Stimulated activated CD4-positive, alpha-beta T cell treated with anti-CD3 and anti-CD28 coated beads, Interleukin-15, amount 100 ng/mL, for 1 hour (primary cell): ENCODE measurements at places on chromosomes 12 and 14.
A peak's percentile ranks its signal among the peaks of the same experiment; 100 is the strongest.

DNA sequence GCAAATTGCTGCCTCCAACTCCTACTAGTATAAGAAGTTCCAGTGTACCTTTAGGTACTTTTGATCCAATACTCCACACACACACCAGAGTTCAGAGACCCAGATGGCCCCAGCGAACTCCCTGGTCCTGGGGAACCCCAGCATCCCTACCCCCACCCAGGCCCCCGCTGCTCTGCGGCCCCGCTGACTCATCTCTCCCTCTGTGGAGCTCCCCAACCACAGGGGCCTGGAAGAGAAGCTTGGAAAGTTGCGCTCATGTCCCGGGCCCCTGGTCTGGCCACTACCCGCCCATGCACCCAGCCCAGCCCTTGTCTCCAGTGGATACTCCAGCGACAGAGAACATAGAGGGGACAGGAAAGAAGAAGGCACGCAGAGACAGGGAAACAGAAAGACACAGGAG lies 4.2 kb upstream of the SP7 start:
- no peak for DNase-seq

DNA sequence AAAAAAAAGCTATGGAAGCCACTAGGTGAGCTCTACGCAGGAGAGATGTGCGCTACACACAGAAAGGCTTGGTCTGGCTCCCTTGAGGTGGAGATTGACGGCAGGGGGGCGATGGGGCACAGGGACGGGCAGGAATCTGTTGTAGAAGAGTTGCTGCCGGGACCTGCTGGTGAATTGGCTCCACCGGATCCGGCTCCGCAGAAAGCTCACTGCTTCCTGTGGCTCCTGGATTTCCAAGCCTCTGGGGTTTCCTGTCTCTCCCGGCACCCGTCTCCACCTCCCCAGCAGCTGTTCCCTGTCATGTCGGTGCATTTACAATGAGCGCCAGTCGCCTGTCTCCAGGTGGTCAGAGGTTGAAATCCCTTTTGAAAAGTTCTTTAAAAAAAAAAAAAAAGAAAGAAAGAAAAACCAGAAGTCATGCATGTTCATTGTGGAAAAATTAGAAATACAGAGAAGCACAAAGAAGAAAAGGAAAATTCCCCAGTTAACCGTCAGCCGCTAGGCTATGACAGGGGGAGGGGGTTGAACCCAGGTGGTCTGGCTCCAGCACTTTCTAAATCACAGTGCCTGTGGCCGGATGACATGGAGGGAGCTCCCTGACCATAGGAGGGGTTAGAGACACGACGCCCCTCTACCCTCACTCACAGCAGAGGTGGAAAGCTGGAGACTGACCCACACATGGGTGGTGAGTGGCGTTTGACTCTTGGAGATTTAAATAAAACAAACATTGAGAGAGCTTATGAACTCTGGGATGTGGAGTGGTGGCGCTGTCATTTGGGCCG lies 20.8 kb downstream of the FAM222A start:
- DNase-seq: no peak

GRCh38 chr12:54662026-54662425 lies 13.9 kb upstream of the DCD start:
- no peak for DNase-seq

DNA sequence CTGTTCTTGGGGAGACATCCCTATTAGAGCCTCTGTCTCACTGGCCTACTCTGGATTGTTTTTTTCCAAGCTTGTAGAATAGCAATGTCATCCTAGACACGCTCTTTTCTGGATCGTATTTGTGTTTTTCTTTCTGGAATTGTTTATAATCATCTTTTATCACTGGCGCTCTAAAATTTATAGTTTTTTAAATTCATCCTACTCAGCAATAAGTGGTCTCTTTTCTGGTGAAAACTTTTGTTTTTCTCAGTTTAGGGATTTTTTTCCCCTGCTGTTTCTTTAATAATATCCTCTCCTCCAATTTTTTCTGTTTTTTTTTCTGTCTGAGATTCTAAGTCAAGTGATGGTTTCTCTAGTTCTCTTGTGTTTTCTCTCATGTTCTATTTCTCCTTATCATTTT lies 25.2 kb downstream of the PDE6H start:
- no peak for DNase-seq

- peak; percentile 37 for DNase-seq
Measured at GRCh38 chr12:113232840-113233585, 11.7 kb downstream of the TPCN1 start.

- DNase-seq: no peak
Measured at GRCh38 chr12:19451196-19451595, 11.9 kb downstream of the AEBP2 start.

- no peak for DNase-seq
Measured at GRCh38 chr12:80830533-80831088, 107.1 kb downstream of the LIN7A start.

DNA sequence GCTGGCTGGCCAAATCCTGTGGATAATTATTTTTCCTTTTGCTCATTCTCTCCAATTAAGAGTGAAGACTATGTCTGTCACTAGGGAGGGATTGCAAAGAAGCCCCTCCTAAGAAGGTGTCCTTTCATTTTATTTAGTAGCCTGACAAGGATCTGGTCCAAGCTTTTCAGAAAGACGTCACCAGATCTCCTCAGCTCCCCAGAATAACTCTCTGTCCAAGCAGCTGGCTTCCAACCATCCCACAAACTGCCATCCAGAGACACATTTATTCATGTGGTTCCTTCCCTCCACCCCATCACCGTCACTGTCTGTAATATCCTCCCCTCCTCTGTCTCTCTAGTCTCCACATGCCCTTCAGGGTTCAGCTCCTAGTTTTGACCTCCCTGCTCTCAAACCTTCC lies 69.9 kb downstream of the PPM1H start:
- DNase-seq: no peak

- no peak for DNase-seq
Measured at GRCh38 chr12:52952076-52952801, 3.3 kb downstream of the KRT18 start.

- no peak for DNase-seq
Measured at GRCh38 chr12:84412226-84412625, 500.4 kb downstream of the SLC6A15 start.

- no peak for DNase-seq
Measured at GRCh38 chr14:21997300-21997699, 323.7 kb upstream of the OR4E1 start.

- DNase-seq: no peak
Measured at GRCh38 chr14:45089813-45090212, 5.9 kb downstream of the PRPF39 start.
